ENCODE measurements at places on chromosomes 13 and 19.

- DNase-seq: no peak
These were observed 27.8 kb downstream of the AP1M1 start for GRCh38 chr19:16225279-16226183.

DNA sequence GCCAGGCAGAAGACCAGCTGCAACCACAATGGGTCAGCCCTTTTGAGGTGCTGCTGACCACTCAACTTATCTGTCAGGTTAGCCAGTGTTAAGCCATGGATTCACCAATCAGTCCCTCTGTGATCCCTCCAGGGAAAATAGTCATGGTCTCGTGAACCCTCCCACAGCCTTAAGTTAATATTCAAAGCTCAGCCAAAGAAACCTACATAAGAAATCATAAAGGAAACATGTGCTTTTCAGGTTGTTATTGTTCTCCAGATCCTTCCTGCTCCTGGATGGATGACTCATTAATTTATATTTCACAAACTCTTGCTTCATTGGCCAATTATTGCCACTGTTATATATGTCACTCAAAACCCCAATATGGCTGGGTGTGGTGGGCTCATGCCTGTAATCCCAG, 161.9 kb downstream of the B3GLCT start:
- DNase-seq: no peak

GRCh38 chr19:13056052-13056660, 46.5 kb downstream of the LYL1 start:
- DNase-seq: no peak

DNA sequence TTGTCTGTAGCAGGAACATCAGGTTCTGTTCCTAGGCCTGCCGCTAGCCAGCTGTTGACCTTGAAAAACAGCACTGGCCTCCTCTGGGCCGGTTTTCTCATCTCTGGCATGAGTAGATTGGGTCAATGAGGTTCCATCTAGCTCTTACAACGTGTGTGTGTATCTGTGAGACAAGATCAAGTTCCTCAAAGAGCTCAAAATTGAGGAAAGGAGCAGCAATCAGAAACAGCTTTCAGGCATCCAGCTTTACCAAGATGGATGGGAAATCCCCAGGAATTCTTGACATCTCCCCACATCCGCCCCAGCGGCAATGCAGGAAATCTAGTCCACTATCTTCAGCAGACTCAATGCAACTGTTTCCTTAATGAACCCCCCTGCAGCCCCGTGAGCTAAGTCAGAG, 4.9 kb downstream of the FLT1 start:
- DNase-seq: no peak

DNA sequence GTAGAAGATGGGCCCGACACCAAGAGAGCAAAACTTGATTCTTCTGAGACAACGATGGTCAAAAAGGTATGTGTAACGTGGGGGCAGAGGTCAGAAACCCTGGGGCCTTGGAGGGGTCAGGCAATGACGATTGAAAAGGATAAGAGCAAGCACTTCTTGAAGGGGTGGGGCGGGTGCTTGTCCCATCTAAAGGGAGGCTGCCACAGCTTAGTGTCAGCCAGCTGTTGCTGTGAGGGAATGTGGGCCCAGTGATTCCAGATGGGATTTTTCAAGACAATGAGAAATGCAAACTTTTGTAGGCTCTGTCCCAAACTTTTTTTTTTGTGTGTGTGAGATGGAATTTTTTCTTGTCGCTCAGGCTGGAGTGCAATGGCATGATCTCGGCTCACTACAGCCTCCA, 24.5 kb downstream of the SAE1 start:
- DNase-seq: no peak

DNA sequence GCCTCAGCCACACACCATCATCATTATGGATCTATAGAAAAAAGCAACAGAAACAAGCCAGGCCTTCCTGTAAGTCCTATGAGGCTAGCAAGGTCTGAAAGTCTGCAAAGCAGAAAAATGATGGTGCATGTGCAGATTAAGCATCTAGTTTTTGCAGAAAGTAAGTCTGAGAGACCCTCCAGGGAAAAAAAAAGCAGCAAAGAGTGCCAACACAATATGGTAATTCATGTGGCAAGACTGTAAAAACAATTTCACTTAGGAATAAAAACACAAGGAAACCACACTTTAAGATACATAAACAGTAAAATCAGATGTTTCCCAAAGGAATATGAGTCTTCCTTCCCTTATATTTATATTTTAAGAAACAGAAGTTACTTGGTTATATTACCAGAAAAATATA, 112.3 kb upstream of the FBXL3 start:
- DNase-seq: no peak

- no peak for DNase-seq
These were observed 13.0 kb upstream of the SOX1 start for GRCh38 chr13:112053744-112054615.

- DNase-seq: no peak
These were observed 214.9 kb downstream of the KLF5 start for GRCh38 chr13:73273745-73274144.

GRCh38 chr13:67318860-67319259, 88.7 kb upstream of the PCDH9 start:
- DNase-seq: no peak

DNA sequence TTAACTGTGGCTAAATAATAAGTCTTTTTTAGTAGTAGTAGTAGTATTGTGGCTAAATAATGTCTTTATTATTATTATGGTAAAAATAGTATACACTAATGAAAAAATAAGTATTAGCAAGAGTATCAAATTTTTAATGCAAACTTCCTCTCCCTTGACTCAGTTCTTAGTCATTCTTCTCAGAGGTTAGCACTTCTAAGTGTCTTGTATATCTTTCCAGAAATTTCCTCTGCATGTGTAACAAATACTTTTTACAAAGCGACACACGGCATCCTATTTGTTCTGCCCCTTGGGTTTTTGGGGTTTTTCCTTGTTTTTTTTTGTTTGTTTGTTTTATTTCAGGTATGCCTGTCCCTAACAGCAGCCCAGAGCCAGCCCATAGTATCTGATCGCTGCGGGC, 20.9 kb downstream of the SIN3B start:
- no peak for DNase-seq

DNA sequence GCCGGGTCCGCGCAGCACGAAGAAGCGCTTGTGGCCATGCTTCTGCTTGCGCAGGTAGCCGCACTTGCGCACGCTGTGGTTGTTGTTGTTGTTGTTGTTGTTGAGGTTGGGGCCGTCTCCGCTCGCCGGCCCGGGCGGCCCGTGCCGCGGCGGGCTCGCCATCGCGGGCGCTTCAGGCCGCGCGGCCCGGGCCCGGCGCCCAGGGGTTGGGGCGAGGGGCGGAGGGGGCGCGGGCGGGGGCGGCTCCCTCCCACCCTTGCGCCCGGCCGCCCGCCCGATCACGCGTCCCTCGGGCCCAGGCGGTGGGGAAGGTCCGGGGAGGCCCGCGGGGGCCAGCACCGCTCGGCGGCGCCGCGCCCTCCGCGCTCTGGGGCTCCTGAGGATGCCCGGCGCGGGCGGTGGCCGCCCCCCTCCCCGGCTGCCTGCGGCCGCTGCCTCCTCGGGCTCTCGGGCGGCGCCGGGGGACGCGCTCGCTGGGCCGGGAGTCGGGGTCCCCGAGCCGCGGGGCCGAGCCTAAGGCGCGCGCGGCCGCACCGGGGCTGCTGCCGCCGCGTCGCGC, 412 bp downstream of the IRS2 start:
- DNase-seq: no peak

GRCh38 chr13:32254416-32254815, 60.7 kb downstream of the ZAR1L start:
- DNase-seq: no peak
